ENCODE measurements at places on chromosomes 12 and 14.

GRCh38 chr12:54663603-54664002, 15.4 kb upstream of the DCD start:
- no peak for DNase-seq

GRCh38 chr12:59056966-59057365, 136.7 kb upstream of the LRIG3 start:
- no peak for DNase-seq

DNA sequence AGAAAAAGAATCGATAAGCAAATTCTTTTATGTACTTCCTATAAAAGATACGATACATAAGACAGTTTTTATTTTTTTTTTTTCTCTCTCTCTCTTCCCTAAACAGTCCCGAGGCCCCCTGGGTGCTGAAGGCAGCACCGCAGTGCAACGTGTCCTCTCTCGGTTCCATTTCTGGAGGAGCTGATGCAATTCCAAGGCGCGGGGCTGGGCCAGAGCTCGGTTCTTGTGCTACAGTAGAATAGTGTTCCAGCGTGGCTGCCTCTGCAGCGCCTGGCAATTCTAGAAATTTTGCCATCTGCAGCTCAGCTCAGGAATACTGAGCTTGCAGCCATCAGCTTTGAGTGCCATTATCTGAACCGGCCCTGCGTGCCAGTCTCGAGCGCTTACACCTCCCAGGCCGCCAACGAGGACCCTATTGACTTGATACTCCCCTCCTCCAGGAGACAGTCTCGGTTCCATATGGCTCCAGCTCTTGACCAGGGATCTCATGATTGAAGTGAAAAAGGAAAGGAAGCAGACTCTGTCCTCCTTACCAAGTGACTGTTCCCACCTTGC, 630 bp downstream of the ALDH1L2 start:
- DNase-seq = peak; percentile 58

DNA sequence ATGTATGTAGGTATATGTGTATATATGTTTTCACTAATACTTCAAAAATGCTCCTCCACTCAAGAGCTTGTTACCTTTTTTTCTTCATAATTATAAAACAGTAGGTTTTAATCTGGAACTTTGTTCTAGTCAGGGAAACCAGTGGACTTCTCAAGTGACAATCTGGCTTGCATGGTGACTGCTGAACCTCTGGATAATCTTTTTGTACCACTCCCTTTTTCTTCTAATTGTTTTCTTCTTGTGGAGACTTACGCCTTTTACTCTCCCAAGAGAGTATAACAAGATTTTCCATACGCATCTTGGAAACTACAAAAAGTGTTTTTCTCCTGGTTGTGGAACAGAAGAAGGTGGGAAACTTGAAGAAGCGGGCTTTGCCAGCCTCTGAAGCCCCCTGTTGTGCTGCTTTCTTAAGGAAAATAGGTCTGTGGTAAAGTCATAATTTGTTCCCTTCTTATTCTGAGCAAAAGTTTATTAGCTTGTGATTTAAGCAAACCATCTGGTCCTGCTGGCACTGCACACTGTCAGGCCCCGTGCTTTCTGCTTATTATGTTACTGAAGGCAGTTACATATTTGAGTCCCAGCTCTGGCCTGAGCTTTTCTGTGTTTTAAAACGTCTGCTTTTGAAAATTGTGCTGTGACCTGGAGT, 291.8 kb downstream of the ERC1 start:
- no peak for DNase-seq

DNA sequence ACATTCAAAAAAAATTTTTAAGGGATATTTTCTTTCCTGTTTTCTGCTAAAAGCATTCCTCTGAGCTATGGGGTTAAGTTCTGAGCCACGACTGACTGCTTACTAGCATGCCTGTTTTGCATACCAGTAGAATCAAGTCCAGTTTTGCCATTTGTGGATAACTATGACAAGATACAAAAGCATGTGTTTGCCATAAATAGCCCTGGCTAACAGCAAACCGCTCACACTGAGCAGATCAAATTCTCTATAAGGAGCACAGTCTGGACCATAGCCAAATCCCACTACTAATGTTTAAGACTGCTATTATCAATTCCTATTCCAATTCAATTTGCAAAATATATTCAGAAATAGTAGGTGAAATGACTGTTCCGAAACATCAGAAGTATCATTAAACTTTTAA, 3.2 kb downstream of the CFL2 start:
- DNase-seq = peak; percentile 92

DNA sequence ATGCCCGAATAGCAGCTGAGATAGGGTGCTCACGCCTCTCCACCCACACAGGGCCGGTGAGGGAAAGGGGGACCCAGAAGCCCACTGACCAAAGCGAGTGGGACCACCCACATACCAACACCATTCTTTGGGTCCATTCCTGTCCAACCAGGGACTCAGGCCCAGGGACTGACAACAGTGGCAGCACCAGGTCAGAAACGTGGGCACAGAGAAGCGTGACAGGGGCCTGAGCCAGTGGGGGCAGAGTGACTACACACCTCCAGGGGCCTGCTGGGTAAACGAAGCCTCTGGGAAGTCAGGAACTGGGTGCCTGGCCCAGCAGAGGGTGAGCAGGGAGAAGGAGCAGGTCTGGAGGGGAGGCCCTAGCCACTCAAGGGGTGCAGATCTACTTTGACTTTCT, 13.7 kb downstream of the SPRYD3 start:
- no peak for DNase-seq

GRCh38 chr14:22185789-22186188, 403.2 kb downstream of the DAD1 start:
- DNase-seq = no peak

- no peak for DNase-seq
Measured at GRCh38 chr12:128476266-128476665, 209.3 kb downstream of the TMEM132C start.

DNA sequence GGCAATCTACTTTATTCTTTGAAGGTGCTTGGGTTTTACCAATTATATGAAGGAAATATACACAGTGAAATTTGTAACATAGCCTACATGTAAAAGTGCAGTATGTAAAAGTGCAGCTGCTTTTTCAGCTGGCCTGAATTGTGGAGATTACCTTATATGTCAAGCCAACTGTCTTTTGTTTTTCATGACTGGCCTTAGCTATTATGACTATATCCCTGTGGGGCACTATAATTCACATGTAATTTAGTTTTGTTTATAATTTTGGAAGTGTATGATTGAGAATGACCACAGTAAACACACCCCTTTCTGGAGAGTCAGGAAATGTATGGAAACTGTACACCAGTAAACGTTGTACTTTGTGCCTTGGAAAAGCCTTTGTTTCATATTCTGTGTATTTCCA, 435.0 kb upstream of the STXBP6 start:
- no peak for DNase-seq

DNA sequence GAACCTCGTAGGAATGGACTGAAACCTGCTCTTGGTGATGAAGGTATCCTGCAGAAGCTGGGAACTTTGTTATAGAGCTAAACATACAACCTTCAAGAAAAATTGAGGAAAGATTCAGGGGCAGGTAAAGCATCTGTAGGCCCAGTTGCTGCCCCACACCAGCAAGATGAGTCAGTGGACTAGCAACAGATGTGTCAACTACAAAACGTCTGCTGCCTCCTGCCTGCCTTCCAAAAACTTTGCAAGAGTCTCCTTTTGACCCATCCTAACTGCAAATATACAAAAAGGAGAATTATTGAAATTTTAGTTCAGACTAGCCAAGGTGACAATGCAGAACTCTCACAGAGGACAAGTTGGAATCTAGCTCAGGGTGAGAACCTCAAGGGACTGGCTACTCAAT, 60.9 kb upstream of the TMTC1 start:
- DNase-seq = no peak

DNA sequence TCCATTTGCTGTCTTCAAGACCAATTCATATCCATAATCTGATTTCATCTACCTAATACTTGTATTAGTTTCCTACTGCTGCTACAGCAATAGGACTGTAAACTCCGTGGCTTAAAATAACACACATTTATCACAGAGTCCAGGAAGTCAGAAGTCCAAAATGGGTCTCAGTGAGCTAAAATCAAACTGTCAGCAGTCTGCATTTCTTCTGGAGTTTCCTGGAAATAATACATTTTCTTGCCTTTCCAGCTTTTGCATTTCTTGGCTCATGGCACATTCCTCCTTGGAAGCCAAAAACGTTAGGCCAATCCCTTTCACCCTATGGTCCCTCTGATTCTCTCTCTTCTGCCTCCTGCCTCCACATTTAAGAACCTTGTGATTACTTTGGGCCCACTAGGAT, 239.8 kb downstream of the PRKD1 start:
- no peak for DNase-seq

GRCh38 chr12:11880381-11880780, 190.4 kb upstream of the BCL2L14 start:
- DNase-seq = no peak

- no peak for DNase-seq
Measured at GRCh38 chr14:100540141-100540925, 46.9 kb downstream of the BEGAIN start.

DNA sequence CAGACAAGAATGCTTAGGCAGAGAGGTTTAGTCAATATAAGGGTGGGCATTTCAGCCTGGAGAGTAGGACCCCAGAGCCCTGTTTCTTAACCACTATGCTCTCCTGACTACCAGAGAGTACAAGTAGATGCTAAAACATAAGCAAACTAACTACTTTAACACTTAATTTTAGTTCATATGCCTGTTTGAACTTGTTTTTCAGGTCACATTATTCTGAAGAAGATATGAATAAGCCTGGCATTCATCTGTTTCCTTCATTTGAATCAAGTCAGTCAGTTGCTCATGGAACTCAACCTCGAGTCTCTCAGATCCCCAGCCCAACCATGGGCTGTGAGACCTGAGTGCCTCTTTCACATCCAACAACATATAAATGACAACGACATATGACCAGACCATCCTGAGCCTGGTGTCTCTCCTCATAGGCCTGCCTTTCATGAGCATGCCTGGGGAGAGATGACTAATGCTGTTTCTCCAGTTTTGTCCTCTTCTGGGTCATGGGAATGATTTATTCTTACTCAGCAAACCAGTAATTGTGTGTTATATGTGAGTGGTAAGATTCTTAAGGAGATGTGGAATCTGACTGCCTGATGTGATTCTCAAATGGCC, 251.1 kb upstream of the BTG1 start:
- no peak for DNase-seq

DNA sequence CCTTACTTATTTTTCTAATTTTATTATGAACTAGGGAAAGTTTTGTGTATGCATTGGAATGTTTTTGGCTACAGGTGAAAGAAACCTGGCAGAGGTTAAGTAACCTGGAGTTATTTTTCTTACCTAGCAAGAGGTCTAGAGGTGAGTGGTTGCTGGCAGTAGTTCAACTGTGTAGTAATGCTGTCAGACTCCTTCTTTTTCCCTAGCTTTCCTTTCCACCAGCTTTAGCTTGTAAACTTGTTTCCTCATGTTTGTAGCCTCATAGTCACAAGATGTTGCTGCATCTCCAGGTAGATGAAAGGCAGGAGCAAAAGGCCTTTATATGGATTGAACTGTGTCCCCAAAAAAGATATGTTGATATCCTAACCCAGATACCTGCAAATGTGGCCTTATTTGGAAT, 105.1 kb upstream of the AMIGO2 start:
- DNase-seq = no peak

DNA sequence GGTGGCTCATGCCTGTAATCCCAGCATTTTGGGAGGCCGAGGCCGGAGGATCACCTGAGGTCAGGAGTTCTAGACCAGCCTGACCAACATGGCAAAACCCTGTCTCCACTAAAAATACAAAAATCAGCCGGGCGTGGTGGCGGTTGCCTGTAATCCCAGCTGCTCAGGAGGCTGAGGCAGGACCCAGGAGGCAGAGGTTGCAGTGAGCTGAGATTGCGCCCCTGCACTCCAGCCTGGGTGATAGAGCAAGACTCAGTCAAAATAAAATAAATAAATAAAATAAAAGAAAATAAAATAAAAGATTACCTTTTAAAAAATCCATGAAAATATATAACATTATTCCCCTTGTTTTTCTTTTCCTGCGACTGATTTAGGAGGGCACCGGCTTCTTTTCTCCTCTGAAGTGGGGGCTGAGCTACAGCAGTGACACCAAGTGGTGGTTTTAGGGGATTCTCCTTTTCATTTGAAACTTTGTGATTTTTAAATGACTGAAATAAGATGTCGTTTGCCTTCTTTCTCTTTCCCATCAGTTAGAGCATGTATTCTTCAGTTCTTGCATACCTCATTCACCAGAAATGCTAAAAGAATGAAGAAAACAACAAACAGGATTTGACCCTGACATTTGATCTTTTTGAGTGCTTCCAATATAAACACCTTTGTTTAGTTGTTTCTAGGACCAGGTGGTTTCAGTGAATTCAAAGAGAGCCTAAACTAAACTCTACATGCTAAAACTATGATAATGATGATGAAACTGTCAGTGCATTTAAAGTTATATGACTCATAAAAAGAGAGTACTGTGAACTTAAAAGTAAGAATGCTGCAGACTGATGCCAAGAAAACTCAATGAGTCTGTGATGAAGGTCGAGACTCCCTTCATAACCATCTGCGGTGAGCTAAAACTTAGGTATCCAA, 22.6 kb upstream of the PKP2 start:
- peak; percentile 98 for DNase-seq

GRCh38 chr14:59246566-59246965, 58.1 kb downstream of the DAAM1 start:
- DNase-seq = no peak

DNA sequence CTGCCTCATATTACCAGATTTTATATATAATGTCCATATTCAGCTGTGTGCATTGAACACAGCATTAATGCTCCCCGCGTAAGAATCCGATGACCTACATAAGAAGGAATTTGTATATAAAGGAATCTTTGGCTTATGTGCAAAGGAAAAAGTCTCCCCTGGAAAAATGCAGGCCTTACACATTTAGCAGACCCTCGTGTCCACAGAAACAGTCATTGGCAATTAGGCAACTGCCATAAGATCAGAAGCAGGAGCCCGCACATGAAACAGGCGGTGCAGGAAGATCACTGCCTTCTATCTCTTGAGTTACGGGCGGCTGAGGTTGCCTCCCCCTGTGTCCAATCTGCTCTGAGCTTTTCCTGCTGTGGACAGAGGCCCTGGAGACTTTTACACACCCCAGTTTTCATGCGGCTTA, 63.2 kb upstream of the RFX4 start:
- no peak for DNase-seq

DNA sequence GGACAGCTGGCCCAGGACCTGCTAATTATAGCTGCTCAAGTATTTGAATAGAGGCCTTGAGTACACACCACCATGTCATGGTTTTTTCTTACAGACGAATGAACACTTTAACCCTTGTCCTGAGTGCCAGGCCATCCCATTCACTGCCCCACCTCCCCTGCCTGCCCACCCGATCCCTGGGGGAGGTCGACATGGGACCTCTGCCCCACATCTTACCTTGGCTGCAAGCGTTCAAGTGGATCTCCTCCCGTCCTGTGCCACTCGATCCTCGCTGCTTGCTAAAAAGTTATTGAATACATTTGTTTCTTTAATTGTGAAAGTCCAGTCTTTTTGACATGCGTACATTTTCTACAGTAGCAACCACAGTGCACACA, 10.3 kb downstream of the RTL1 start:
- DNase-seq = no peak
